ENCODE measurements at places on chromosomes 11 and 22. TPM values are rescaled to one million over a fixed set of nuclear protein-coding genes. Genes with fewer than 3 reads are reported as not detected.

DNA sequence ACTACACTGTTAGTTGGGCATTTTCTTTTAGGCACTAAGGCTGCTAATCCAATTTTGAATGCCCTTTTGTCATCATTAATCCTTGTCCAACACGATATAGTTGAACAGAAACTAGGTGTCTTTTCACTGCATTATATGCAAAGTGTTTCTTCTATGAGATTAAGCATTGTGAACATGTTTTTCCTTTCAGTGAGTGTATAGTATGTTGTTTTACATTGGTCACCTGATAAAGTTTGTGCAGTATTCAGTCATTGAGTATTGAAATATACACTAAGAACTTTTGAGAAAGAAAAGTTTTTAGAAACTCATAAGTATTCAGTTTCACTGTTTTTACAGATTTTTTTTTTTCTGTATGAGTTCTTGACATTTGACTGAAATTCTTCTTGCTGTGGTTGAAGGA is 59.0 kb downstream of the ZC3H12C start:
- H3K36me3 ChIP-seq, result no peaks in the 10 kb centered on the region
- H3K27ac ChIP-seq, result no peak overlapping the region
- no peak for DNase-seq
- no peaks in the 10 kb centered on the region for H3K4me1 ChIP-seq
- H3K27me3 ChIP-seq, result no peaks in the 10 kb centered on the region
- no peak overlapping the region for H3K4me3 ChIP-seq

DNA sequence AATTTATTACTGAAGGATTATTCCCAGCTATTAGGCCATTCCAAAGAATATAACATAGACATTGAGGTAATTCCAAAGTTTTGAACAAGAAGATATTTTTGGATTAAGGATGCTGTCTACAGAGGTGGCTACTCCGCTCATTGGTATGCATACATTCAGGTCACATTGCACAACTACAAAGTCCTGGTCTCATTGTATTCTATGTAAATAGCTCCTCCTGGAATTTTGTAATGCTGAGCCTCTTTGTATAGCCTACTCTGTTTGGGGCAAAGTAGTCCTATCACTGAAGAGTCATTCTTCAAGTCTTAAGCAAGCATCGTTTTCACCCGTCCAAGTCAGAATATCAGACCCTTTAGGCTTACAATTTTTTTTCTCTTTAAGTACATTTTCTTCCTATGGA is 142.4 kb downstream of the KIF18A start:
- H3K27me3 ChIP-seq, result no peaks in the 10 kb centered on the region
- H3K4me3 ChIP-seq, result no peak overlapping the region
- no peaks in the 10 kb centered on the region for H3K36me3 ChIP-seq
- H3K4me1 ChIP-seq, result no peaks in the 10 kb centered on the region
- DNase-seq, result no peak
- no peak overlapping the region for H3K27ac ChIP-seq

DNA sequence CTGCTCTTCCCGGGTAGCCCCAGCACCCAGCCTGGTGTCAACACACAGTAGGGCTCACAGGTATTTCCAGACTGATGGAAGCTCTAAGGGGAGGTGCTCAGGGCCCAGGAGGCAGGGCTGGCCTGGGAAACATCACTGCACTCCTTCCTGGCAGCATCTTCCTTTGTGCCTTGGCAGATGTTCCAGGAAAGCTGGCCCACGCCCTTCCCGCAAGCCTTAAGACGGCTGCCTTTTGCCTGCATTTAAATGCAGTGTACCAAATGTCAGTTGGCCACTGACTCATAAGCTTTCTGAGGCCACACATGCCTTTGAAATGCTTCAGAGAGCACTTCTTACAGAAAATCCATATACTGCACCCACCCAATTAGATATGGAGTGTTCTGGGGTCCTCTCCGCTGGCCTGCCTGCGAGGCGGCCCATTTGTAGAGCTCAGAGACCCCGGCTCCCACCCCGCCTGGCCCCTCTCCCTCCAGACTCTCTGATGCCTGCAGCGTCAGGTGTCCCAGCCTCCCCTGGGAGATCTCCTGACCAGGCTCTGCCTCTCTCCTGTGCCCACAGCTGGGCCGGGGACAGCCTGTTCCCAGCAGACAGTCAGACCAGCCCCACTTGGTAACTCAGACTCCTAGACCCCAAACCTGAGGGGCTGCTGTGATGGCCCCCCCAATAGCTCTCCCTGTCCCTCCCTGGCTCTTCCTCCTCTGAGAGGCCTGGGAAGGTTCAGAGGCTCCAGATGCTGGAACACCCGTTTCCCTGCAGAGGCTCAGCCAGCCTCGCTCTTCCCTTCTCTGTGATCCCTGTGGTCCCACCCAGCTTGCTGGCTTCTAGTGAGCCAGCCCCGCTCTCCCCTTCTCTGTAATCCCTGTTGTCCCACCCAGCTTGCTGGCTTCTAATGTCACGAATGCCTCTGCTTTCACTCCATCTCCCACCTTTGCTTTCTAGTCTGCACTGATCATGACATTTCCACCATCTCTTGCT is 47.6 kb upstream of the THY1 start:
- H3K4me3 ChIP-seq, result no peak overlapping the region
- DNase-seq, result no peak
- no peaks in the 10 kb centered on the region for H3K4me1 ChIP-seq

DNA sequence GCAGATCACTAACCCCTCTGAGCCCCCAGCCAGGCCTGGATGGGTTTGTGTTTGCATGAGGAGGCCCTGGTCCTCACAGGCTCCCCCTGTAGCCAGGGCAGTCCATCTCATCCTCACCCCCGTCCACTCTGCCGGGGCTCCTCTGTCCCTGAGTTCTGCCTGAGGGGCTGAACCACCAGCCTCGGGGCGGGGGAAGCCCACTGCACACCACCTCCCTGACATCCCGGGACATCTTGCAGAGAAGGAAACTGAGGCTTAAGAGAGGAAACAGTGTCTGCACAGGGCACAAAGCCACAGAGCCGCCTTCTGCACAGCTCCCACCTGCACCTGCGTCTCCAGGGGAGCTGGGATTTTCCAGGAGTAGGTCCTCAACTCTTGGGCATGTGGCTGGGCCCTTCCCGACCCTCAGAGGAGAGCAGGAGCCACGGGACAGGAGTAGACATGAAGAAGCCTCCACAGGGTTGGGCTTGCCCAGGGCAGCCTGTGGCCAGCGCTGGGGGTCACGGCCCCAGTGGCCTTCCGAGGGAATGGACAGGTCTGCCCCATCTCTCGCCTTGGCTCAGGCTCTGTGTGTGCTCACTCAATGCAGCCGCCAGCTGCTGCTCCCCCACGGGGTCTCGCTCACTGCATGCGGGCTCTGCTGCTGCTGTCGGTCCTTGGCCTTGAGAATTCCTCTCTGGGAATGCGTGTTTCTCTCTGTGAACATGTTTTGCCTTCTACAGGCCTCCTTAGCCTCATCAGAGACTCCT is 45.4 kb upstream of the CCDC188 start:
- no peaks in the 10 kb centered on the region for H3K27me3 ChIP-seq
- no peak overlapping the region for H3K27ac ChIP-seq
- no peak for DNase-seq
- no peaks in the 10 kb centered on the region for H3K36me3 ChIP-seq
- H3K4me1 ChIP-seq, result peaks cover 4% of the 10 kb centered on the region

DNA sequence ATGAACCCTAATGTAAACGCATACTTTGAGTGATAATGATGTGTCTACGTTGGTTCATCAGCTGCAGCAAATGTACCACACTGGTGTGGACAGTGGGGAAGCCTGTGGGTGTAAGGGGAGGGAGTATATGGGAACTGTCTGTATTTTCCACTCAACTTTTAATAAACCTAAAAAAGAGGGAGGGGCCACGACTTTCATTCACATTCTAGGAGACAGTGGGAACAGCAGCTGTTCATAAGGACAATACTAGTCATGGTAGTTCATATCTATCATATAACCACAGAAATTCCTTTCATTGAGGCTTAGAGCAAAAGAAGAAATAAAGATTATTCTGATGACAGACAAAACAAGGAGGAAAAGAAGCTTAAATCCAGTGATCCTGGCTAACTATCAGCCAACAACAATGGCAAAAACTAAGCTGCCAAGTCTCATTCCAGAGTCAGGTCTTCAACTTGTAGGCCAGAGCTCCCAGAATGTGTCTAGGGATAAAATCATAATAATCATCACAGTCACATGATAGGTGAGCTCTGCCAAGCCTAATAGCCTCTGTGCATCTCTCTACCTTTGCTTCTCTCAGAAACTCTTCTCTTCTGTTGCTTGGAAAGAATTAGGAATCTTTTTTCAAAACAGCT is 59.4 kb upstream of the CHRM4 start:
- no peak overlapping the region for H3K4me3 ChIP-seq
- no peak overlapping the region for H3K27ac ChIP-seq
- no peak for DNase-seq
- no peaks in the 10 kb centered on the region for H3K27me3 ChIP-seq

- H3K36me3 ChIP-seq, result no peaks in the 10 kb centered on the region
- no peak overlapping the region for H3K27ac ChIP-seq
- H3K4me3 ChIP-seq, result no peak overlapping the region
Measured at GRCh38 chr11:101553891-101554292, 29.9 kb downstream of the TRPC6 start.

DNA sequence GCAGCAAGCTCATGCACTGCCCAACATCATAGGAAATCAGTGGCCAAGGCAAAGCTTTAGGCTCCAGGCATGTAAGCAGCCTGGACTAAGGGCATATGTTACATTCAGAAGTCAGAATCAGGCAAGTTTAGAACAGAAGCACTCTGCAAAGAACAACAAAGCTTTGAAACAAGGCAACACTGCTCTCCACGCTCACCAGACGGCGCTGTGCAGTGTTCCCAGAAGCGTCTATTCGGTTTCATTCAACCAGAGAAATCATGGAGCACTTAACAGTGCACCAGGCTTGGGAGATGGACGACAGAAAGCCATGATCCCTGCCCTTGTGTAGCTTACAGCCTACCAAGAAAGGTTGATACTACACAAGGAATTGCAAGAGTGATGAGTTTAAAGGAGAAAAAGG is 555.8 kb downstream of the BUD13 start:
- H3K36me3 ChIP-seq, result no peaks in the 10 kb centered on the region
- no peak for DNase-seq
- H3K4me3 ChIP-seq, result no peak overlapping the region
- H3K27ac ChIP-seq, result no peak overlapping the region
- no peaks in the 10 kb centered on the region for H3K4me1 ChIP-seq

DNA sequence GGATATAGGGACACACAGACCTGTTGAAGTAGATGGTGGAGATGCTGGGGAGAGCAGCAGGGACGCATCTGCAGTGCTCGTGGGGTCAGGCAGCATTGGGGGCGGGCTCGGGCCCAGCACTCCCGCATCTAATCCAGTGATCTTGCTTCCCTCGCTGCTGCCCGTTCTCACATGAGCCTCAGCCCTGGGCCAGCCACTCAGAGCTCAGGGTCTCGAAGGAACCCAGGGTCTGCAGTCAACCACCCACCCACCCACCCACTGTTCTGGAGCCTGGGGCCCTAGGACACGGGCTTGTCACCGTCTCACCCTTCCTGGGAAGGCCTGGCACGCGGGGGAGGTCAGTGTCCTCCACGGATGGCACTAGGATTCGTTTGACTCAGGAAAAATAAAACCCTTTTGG is 406.0 kb downstream of the TBC1D22A start:
- H3K4me3 ChIP-seq, result no peak overlapping the region
- peak; percentile 41 for DNase-seq
- H3K4me1 ChIP-seq, result peaks cover 13% of the 10 kb centered on the region
- H3K27me3 ChIP-seq, result no peaks in the 10 kb centered on the region
- H3K27ac ChIP-seq, result no peak overlapping the region

GRCh38 chr11:112504056-112504455 is 243.4 kb upstream of the PLET1 start:
- H3K4me3 ChIP-seq, result no peak overlapping the region
- no peaks in the 10 kb centered on the region for H3K36me3 ChIP-seq
- no peak overlapping the region for H3K27ac ChIP-seq
- H3K4me1 ChIP-seq, result no peaks in the 10 kb centered on the region
- DNase-seq, result no peak

DNA sequence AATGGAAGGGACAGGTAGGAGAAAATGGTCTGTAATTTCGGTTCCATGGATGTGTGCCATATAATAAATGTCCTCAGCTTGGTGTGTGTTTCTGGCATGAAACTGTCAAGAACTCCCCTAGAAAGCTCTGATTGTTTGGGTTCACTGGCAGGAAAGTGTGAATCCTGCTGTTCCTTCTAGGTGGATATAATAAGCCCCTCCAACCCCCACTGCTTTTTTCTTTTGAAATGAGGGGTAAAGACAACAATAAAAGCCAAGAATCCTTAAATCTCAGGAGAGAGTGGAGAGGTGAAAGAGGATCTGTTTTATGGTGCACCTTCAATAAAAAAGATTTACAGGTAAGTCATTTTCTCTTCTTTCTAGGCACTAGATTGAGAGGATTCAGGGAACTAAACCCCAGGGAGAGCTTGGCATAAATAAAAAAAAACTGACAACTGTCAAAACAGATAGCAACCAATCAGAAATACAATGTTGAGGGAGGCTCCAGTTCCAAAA is 74.9 kb downstream of the CACNG2 start:
- H3K4me3 ChIP-seq, result no peak overlapping the region
- no peak overlapping the region for H3K27ac ChIP-seq
- H3K36me3 ChIP-seq, result no peaks in the 10 kb centered on the region
- no peaks in the 10 kb centered on the region for H3K4me1 ChIP-seq

DNA sequence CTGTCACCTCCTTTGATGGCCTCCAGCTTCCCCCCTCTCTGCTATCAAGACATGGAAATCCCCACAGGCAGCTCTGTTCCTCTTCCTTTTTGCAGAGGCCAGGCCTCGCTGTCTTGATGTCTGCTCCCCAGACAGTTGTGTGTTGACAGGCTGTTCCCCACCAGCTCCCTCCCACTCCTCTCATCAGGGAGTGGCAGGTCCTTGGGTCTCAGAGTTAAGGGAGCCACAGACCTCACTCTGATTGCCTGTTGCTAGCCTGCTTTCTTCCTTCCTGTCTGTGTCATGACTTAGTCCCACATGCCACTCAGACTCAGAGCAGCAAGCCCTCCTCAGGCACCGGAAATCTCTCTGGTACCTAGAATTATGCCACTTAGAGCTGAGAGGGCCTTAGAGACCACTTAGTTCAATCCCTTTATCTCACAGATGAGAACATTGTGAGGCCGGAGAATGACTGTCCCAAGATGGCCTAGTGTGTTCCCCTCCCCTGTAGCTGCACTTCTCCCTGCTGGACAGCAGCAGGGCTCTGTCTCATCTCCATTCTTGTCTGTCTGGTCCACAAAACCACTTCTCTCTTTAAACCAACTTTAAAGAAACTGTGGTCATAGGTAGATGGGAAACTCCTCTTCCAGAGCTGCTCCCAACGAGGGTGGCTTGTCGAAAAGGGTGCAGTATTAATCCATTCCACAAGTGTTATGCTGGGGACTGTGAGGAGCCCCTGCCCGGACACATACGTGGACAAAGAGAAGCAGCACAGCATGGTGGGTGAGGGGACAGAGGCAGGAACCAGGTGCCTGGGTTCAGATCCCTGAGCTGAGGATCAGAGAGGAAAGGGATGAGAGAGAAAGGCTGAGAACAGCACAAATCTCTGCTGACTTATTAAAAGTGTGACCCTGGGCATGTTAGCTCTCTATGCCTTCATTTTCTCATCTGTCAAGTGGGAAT is 4.2 kb downstream of the AMPD3 start:
- H3K4me1 ChIP-seq, result peaks cover 75% of the 10 kb centered on the region
- H3K4me3 ChIP-seq, result no peak overlapping the region
- H3K36me3 ChIP-seq, result peaks cover 31% of the 10 kb centered on the region
- DNase-seq, result no peak

Gene OR2AT4
- polyA plus RNA-seq, result not detected

Gene UPK2
- 0.13 TPM for polyA plus RNA-seq

Gene SPDYC
- 0.11 TPM for polyA plus RNA-seq

Gene C1QTNF5
- polyA plus RNA-seq, result 29.0 TPM

All from spleen (tissue), 13 donors.